ENCODE measurements at places on chromosomes 2 and 18.

DNA sequence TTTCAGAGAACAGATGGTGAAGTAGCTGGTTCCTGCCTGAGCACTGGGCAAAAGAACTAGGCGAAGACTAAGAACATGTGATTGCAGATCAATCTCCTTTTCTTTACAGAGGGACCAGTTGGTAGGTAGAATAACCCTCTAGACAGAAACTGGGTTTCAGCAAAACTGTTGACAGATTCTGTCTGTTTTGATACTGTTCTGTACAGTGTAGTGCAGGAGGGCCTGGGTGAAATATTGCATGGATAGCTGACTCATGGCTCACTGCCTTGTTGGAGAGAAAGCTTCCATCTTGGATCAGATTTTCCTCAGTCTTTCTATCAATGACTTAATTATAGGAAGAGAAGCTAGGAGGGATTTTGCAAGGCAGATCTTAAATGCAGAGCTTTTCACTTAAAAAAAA lies 95.8 kb downstream of the ZNF532 start:
- DNase-seq = no peak

- no peak for DNase-seq
Measured at GRCh38 chr2:157809212-157809611, 66.9 kb downstream of the ACVR1 start.

- DNase-seq = no peak
Measured at GRCh38 chr2:9095226-9095625, 91.7 kb upstream of the MBOAT2 start.

DNA sequence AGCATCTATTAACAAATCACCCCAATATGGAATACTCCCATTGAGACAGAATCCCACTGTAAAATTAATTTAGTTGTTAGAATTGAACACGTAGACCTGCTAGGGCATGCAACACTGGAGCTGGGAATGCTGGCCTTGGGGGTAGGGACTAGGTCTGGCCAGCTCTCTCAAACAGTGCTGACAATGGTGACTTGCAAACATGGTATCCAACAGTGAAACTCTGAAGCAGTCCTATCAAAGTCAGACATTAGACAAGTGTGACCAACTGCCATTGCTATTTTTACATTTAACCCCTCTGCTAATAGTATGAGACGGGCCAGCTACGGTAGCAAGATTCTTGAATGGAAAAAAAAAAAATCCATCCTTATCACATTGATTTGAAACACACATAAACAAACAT lies 7.2 kb downstream of the E2F6 start:
- DNase-seq = no peak

GRCh38 chr2:37623406-37623805 lies 48.0 kb downstream of the CDC42EP3 start:
- no peak for DNase-seq

DNA sequence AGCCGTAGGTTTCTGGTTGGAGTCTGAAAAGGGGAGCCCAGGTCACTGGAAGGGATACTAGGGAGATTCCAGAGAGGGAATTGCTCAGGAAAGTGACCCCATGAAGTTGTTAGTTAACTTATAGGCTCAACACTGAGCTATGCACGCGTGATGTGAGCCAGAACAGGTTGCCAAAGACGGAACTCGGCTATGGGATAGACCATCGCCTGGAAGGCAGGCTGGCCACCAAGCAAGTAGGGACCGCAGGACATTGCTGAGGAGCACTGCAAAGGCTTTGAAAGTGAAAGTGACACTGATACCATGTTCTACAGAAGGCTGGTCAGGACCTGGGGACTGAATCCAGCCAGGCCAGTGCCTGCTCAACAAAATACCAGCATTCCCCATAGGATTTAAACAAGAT lies 7.3 kb downstream of the FARP2 start:
- no peak for DNase-seq

GRCh38 chr2:47561906-47562305 lies 158.9 kb downstream of the MSH2 start:
- DNase-seq = no peak

Data from NCI-H2081 treated with DMSO at 0.1 percent for 48 hours (cell line).